ENCODE measurements at places on chromosomes 2 and 18. TPM values are rescaled to one million over a fixed set of nuclear protein-coding genes. Genes with fewer than 3 reads are reported as not detected.
A peak's percentile ranks its signal among the peaks of the same experiment; 100 is the strongest.

GRCh38 chr2:231124838-231125568 is at the start of gene HTR2B:
Gene HTR2B (minus strand): TSS chr2:231125042. CDS start chr2:231123764, 1,278 bp downstream.
- H3K27me3 ChIP-seq, result no peaks in the 10 kb centered on the region
- no peak for DNase-seq
- peaks cover 4% of the 10 kb centered on the region for H3K36me3 ChIP-seq
- no peak within 1 kb of the TSS for H3K4me3 ChIP-seq
- H3K4me1 ChIP-seq, result peaks cover 15% of the 10 kb centered on the region
- H3K27ac ChIP-seq, result no peak within 1 kb of the TSS

The PROKR1 gene
- total RNA-seq, result 0.60 TPM

DNA sequence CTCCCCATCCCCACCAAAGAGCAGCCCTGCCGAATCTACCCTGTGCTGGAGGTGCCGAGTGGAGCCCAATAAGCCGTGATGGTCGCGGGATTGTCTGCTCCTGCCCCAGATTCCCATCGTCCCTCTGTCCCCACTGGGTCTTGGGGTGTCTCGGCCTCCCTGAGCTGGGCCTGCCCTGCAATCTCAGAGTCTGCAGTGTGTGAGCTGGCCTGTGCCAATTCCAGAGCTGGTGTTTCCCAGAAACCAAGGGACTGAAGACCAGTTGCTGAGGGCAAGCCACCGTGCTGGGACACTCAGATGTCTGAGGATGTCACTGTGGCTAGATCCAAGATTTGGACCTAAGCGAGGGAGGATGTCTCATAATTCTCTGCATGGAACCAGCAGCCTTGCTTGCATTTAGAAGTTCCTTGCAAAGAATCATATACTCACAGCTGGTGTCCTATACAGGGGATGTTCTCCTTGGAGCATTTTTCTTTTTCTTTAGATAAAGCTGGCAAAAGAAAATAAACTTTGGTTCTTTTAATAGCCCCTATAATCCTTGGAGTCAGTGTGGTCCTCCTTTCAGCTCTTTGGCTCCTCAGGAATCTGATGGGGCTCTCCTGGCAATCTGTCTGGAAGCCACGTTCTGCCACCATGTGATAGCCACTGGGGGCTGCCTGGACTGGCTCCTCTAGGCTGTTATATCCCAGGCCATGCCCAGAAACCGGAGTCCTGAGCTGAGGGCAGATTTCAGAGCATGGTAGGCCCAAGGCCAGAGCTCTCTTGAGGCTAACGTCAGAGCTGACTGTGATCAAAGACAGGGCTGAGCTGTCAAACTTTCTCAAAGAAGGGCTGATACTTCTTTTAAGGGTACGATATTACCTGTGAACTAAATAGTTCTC is 140.1 kb upstream of the HAAO start:
- H3K4me3 ChIP-seq, result no peak overlapping the region
- H3K4me1 ChIP-seq, result peaks cover 3% of the 10 kb centered on the region
- H3K27me3 ChIP-seq, result no peaks in the 10 kb centered on the region
- no peak for DNase-seq
- no peaks in the 10 kb centered on the region for H3K36me3 ChIP-seq

GRCh38 chr2:64354857-64355680 is 98.9 kb upstream of the LGALSL start:
- peaks cover 25% of the 10 kb centered on the region for H3K27me3 ChIP-seq
- H3K4me3 ChIP-seq, result no peak overlapping the region
- DNase-seq, result no peak
- peaks cover 3% of the 10 kb centered on the region for H3K4me1 ChIP-seq
- H3K27ac ChIP-seq, result no peak overlapping the region
- no peaks in the 10 kb centered on the region for H3K36me3 ChIP-seq

The TEX261 gene
- total RNA-seq, result 81.6 TPM

- H3K27me3 ChIP-seq, result peaks cover 3% of the 10 kb centered on the region
- H3K4me1 ChIP-seq, result peaks cover 43% of the 10 kb centered on the region
- DNase-seq, result peak; percentile 40
Measured at GRCh38 chr2:112155331-112156151, 17.4 kb downstream of the FBLN7 start.

The M1AP gene
- total RNA-seq, result 0.23 TPM

DNA sequence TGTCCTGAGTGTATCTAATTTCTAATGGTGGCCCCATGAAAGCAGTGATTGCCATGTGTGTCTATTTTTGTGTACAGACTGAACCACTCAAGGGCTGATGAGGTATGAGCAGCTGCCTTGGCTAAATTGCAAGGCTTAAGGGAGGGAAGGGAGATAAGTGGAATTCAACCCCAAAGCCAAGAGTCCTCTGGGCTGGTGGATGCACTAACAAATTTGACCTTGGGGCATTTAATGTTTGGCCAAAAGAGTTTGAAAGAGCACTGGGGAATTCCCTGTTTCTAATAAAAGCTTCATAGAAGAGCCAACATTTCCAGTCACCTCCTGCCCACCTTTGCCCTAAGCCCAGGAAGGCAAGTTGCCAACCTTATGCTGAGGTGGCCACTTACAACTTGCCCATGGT is 172.1 kb downstream of the SETBP1 start:
- peaks cover 8% of the 10 kb centered on the region for H3K27me3 ChIP-seq
- H3K4me1 ChIP-seq, result no peaks in the 10 kb centered on the region
- no peak overlapping the region for H3K4me3 ChIP-seq
- no peaks in the 10 kb centered on the region for H3K36me3 ChIP-seq
- no peak overlapping the region for H3K27ac ChIP-seq

The ASIC4 gene
- not detected for total RNA-seq

The PUS10 gene
- 9.5 TPM for total RNA-seq

The PIKFYVE gene
- total RNA-seq, result 13.5 TPM

The DPP10 gene
- total RNA-seq, result not detected

The AGXT gene
- not detected for total RNA-seq

DNA sequence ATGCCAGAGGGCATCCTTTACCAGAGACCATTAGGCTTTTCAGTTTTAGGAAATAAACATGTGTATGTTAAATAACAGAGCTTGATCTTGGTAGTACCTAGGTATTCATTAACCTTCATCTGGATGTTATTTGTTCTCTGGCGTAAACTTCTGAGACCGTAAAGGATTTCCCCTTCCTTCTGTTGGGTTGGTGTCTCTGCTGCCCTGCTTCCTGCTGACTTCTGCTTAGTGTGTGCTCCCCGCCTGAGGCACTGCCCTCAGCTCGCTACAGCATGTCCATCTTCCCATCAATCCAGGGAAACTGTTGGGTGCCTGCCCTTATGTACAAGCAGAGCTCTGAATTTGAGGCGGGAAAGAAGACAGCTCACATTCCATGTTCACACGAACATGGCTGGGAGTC is 177.9 kb downstream of the TPGS2 start:
- no peak overlapping the region for H3K4me3 ChIP-seq
- peaks cover 18% of the 10 kb centered on the region for H3K27me3 ChIP-seq
- no peaks in the 10 kb centered on the region for H3K36me3 ChIP-seq
- DNase-seq, result no peak
- no peak overlapping the region for H3K27ac ChIP-seq

GRCh38 chr2:226048611-226049010 is 649.1 kb downstream of the NYAP2 start:
- DNase-seq, result no peak
- H3K27me3 ChIP-seq, result peaks cover 27% of the 10 kb centered on the region
- H3K27ac ChIP-seq, result no peak overlapping the region

GRCh38 chr2:38416296-38417036 is 39.4 kb upstream of the ATL2 start:
- no peak for DNase-seq
- no peak overlapping the region for H3K27ac ChIP-seq
- H3K4me1 ChIP-seq, result no peaks in the 10 kb centered on the region
- H3K36me3 ChIP-seq, result no peaks in the 10 kb centered on the region
- no peaks in the 10 kb centered on the region for H3K27me3 ChIP-seq

DNA sequence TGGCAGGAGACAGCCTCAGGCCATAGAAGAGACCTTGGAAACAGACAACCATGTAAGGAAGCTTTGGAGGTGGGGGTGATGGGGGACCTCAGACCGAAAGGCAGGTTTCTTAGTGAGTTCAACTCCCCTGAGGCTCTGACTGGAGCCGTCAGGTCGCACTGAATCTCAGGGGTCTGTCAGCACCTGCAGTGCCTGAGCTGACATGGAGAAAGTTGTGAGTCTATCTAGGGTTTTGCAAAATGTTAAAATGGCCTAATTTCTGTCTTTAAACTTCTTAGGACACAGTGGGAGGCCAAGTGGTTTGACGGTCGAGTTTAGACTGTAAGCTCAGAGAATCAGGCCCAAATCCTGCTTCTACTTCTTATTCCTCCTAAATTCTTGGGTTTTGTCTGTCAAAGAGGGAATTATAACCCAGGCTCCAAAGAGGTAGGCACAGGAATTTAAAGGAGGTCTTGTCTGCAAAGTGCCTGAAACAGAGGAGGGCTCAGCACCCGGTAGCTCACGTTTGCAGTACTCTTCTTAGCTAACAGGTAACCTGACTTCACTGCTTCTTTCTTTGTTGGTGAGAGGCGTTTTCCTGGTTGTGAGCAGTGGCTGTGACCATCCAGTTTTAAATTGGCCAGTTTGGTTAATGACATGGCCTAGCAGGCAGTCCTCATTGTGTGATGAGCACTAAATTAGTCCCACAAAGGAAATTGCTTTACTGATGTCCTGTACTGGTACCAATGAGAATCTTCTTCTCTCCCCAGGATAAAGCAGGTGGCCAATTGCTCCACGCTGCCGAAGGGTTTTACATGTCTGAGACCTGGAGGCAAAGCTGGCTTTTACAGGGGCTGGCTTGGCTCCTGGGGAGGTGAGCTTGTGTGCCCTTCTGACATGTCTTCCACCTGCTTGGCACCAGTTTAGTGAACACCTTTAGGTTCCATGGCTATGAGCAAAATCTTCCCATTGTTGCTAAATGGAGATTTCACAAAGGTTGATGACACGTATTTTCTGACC is 95.7 kb downstream of the MYCN start:
- H3K36me3 ChIP-seq, result no peaks in the 10 kb centered on the region
- DNase-seq, result no peak
- H3K27me3 ChIP-seq, result peaks cover 4% of the 10 kb centered on the region

The SKOR2 gene
- total RNA-seq, result not detected

The SOWAHC gene
- 0.14 TPM for total RNA-seq

The APOB gene
- not detected for total RNA-seq

DNA sequence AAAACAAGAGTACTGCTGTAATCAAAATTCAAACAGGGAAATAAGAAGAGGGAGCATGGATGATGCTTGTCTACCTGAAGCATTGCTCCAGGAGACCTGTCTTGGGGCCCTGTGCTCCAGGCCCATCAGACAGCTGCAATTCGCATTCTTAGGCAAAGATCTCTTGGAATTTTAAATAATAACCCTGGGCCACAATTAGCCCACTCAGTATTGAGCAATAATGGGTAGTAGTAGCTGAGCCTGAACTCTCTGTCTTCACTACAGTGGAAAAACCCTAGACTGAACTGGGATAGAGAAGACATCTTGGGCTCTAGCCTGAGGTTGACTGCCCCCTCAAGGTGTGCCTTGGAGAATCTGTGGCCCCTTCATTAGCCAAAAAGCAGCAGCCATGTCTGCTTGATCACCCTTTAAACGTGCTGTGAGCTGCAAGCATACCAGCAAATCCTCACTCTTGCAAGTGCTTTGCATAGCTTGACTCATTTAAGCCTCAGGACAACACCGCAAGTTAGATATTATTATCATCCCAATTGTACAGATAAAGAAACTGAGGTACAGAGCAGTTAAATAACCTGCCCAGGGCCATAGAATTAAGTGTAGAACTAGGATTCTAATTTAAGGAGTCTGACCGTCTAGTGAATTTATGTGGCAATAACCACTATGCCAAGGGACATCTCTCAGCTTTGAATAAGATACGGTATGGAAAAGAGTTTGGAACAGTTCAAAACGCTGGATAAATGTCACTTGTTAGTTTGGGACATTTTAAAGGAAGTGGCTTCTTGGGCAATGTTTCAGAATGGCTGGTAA is 69.0 kb downstream of the DDX1 start:
- H3K4me1 ChIP-seq, result no peaks in the 10 kb centered on the region
- H3K4me3 ChIP-seq, result no peak overlapping the region
- no peak overlapping the region for H3K27ac ChIP-seq
- no peaks in the 10 kb centered on the region for H3K27me3 ChIP-seq

The PHOSPHO2 gene
- total RNA-seq, result 3.4 TPM

DNA sequence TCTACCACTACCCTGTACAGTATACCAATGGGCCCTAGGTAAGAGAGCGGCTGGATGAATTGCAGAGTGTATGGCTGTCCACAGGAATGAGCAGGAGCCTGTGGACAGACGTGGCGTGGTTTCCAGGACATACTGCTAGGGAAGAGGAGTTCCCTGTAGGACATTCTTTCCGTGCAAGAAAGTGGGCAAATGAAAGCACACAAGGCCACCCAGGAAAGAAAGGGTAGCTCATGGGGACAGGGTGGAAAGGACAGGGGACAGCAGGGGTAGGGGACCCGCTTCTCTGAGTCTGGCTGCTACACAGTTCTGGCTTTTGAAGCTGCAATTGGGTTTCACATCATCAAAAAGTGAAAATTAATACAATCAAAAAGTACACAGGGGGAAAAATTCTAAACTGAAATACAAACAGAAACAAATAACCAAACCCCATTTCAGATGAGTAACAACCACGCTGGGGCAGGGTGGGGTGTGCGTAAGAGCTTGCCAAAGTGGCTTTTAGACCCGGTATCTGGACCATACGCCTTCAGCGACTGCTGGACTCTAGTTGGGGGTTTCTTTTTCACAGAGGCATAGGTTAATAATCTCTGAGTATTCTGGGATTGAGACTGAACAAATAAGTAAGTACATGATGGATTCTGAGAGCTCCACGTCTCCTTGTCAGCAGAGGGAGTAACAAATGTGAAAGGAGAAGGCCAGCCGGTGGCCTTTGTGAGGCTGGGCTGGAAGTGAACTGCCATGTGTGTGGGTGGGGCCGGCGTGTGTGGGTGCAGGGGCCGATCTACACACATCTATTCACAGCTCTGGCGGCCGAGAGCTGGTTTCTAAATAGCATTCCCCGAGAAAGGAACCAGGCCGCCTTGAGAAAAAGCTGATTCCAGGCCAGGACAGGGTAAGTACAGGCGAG is 84.0 kb downstream of the HDAC4 start:
- H3K36me3 ChIP-seq, result peaks cover 26% of the 10 kb centered on the region
- H3K27me3 ChIP-seq, result no peaks in the 10 kb centered on the region
- DNase-seq, result no peak
- H3K4me3 ChIP-seq, result no peak overlapping the region

The SCN2A gene
- 0.04 TPM for total RNA-seq

- DNase-seq, result no peak
- no peak overlapping the region for H3K27ac ChIP-seq
- H3K36me3 ChIP-seq, result no peaks in the 10 kb centered on the region
- H3K4me3 ChIP-seq, result no peak overlapping the region
- no peaks in the 10 kb centered on the region for H3K4me1 ChIP-seq
- H3K27me3 ChIP-seq, result peaks cover 13% of the 10 kb centered on the region
Measured at GRCh38 chr18:57051657-57052044, 95.2 kb upstream of the BOD1L2 start.

The GCA gene
- total RNA-seq, result 21.5 TPM

GRCh38 chr2:72864500-72864899 is 22.7 kb upstream of the SPR start:
- H3K36me3 ChIP-seq, result no peaks in the 10 kb centered on the region
- peak; percentile 36 for DNase-seq
- H3K4me3 ChIP-seq, result no peak overlapping the region
- peaks cover 62% of the 10 kb centered on the region for H3K27me3 ChIP-seq
